ENCODE measurements at places on chromosomes 3 and 15. TPM values are rescaled to one million over a fixed set of nuclear protein-coding genes. Genes with fewer than 3 reads are reported as not detected.
A peak's percentile ranks its signal among the peaks of the same experiment; 100 is the strongest.

NMB gene
- total RNA-seq = 4.5 TPM

NR1D2 gene
- 7.9 TPM for total RNA-seq

GOLGA8S gene
- not detected for total RNA-seq

GRCh38 chr3:67654844-67655177, 399 bp upstream of the SUCLG2 start:
- no peak for DNase-seq

DNA sequence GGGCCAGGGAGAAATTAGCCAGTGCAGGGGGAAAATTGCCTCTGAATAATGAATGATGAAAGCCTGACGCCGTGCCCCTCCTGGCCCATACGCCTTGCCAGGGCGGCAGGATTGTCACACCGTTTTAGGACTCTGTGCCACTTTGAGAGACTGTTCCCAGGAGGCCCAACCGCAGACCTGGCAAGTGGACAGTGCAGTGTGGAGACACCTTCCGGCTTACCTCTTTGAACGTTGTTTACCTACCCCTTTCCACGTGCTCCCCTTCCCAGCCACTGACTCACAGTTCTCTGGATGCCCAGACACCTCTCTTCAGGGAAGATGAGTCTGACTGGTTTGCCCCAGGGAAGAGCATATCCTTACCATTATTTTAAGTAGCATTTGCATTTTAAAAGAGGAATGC, 84.0 kb upstream of the PXYLP1 start:
- DNase-seq = no peak

VILL gene
- total RNA-seq = 8.2 TPM

- DNase-seq = no peak
These were observed 210.5 kb downstream of the DTWD1 start for GRCh38 chr15:49831206-49831965.

SLC6A11 gene
- total RNA-seq = not detected

C3orf85 gene
- total RNA-seq = not detected

DNA sequence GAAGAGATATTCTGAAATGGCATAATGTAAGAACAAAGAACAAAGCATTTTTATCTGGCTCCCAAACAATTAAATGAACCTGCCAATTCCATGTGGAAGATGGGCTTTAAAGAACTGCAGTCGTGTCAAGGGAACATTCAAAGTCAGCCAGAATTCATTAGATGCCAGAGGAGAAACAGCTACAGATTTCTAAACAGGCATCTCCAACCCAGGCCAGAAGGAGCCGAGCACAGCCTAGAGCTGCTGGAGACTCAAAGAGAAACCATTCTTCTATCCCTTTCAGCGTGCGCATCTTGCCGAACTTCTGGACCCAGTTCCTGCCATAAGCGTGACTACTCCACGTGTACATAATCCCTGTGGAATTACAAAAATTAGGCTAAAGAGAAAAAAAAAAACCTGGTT, 60.4 kb downstream of the MB21D2 start:
- no peak for DNase-seq

PLA2G4E gene
- total RNA-seq = not detected

CCR8 gene
- not detected for total RNA-seq

IGDCC3 gene
- 20.1 TPM for total RNA-seq

AP3B2 gene
- total RNA-seq = 3.1 TPM

MNS1 gene
- total RNA-seq = 1.3 TPM

RAD51 gene
- 12.0 TPM for total RNA-seq

GRCh38 chr3:157122116-157122515, 37.8 kb downstream of the CCNL1 start:
- DNase-seq = no peak

GRAMD2A gene
- not detected for total RNA-seq

GRCh38 chr3:149373235-149374125, 4.0 kb downstream of the TM4SF1 start:
- DNase-seq = no peak

CCR4 gene
- 0.06 TPM for total RNA-seq

SMAD6 gene
- 84.0 TPM for total RNA-seq

- no peak for DNase-seq
These were observed 121.5 kb upstream of the SATB1 start for GRCh38 chr3:18546632-18547031.

- no peak for DNase-seq
These were observed 33.5 kb downstream of the ZNF589 start for GRCh38 chr3:48274452-48274851.

TTBK2 gene
- total RNA-seq = 6.2 TPM

DNA sequence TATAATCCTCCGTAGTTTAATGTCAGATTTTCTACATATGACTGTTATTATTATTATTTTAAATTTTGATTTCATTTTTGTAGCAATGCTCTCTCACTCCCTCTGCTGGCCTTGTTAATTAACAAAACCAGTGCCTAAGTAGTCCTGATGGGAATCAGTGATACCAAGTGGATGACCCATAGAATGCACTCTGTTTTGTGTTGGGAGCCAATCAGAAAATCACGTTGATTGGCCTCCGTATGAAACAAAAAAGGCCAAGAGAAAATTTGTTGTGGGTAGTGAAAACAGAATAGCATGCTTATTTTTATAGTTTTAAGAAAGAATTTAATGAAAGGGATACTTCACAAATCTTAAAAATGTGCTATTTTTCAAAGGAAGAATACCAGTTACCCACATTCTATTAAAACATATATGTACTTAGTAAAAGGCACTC, 34.4 kb upstream of the MEIS2 start:
- DNase-seq = peak; percentile 41

- DNase-seq = no peak
These were observed 23.8 kb downstream of the TMEM45A start for GRCh38 chr3:100516232-100516631.

PIGZ gene
- not detected for total RNA-seq

FGF12 gene
- total RNA-seq = not detected

- no peak for DNase-seq
These were observed 156.5 kb downstream of the PDCD6IP start for GRCh38 chr3:33954956-33955355.

- DNase-seq = no peak
These were observed 24.6 kb upstream of the AP4E1 start for GRCh38 chr15:50883903-50884302.

- DNase-seq = no peak
These were observed 16.5 kb downstream of the PLXNA1 start for GRCh38 chr3:126999383-126999782.

TMEM202 gene
- total RNA-seq = not detected

TM4SF1 gene
- 1,132 TPM for total RNA-seq

GRCh38 chr3:127732879-127733350, 60.2 kb downstream of the ABTB1 start:
- DNase-seq = no peak

FAM81A gene
- not detected for total RNA-seq

SPINT1 gene
- not detected for total RNA-seq

GRCh38 chr3:185422677-185423076, 59.7 kb downstream of the MAP3K13 start:
- no peak for DNase-seq

- no peak for DNase-seq
These were observed 769.5 kb downstream of the TUSC7 start for GRCh38 chr3:117479095-117479494.

GRCh38 chr15:89196994-89197393, 24.4 kb downstream of the RLBP1 start:
- DNase-seq = no peak
